ENCODE measurements at places on chromosomes 11 and 22.
A peak's percentile ranks its signal among the peaks of the same experiment; 100 is the strongest.

GRCh38 chr11:66636411-66636810 is 2.1 kb upstream of the RBM4 start:
- DNase-seq = no peak

GRCh38 chr11:9802291-9802861 is 138.5 kb downstream of the SWAP70 start:
- DNase-seq = no peak

DNA sequence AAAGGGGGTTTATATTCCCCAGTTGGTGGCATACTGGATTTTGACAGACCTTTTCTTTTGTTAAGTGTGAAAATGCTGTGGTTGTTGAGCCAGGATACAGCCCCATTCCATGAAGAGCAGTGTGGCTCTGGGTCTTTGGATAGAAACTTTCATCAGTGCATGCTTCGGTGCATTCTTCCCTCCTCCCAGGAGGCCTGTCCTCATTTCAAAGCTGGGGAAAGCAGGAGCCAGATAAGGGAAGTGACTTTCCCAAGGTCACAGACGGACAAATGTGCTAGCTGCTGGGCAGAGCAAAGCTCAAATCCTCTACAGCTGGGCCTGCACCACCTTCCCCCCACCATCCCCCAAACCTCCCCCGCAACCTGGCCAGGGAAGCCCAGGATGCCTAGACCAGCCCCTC is 184.5 kb upstream of the NTM start:
- DNase-seq = no peak

- DNase-seq = no peak
These were observed 1.3 kb downstream of the CARS1 start for GRCh38 chr11:3055891-3056290.

GRCh38 chr11:8011981-8012444 is 24.9 kb downstream of the EIF3F start:
- peak; percentile 15 for DNase-seq

- DNase-seq = no peak
These were observed 56.8 kb downstream of the LDLRAD3 start for GRCh38 chr11:36000616-36001190.

GRCh38 chr11:108726077-108726800 is 61.4 kb downstream of the DDX10 start:
- no peak for DNase-seq

DNA sequence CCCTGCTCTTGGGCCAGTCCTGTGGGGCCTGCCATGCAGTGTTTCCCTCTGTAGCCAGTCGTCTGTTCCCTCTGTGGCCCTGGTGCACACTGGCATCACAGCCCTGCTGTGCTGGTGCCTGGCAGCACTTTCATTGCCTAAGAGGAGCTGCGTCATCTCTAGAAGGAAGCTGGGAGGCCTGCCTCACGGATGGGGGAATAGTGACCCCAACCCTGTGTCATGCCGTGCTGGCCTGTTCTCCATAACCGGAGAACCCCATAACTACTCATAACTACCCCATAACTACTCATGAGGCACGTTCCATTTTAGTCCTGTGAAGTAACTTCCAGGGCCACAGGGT is 14.0 kb downstream of the RAB36 start:
- no peak for DNase-seq

DNA sequence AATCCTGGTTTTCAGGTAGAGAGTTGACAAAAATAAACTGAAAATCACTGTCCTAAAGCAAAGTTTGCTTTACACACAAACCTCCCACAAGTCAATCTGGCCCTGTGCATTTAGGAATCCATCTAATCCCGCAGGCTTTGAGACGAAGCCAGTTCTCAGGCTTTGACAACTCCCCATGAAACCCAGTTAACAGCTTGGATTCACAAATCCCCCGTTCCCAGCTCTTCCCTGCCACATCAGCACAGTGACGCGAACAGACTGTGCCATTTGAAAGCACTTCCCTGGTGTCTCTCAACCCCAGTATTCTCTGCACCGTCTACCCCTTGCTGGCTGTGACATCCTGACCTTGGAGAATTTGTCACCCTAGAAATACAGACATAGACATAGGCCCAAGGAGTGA is 117.8 kb downstream of the OPCML start:
- no peak for DNase-seq
